ENCODE measurements at places on chromosomes 5 and 9.

GRCh38 chr5:116671211-116671736 lies 96.7 kb upstream of the SEMA6A start:
- no peak for DNase-seq

- DNase-seq: no peak
Measured at GRCh38 chr5:60362158-60362557, 337.8 kb downstream of the DEPDC1B start.

DNA sequence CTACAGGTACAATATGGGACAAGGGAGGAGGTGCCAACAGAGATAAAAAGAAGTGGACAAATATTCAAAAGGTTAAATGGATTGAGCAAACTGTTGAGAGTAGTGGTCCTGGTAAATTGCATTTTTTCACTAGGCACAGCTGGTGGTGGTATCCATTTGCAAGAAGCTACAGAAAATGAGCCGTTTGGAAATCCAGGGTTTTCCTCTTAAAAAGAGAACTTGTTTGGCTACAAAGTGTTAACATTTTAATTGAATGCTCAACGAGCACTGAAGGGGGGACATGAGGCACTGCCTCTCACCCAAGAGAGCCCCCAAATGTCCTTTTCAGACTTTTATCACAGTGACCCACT lies 491 bp upstream of the ZCCHC9 start:
- DNase-seq: no peak

- DNase-seq: no peak
Measured at GRCh38 chr5:26645659-26646058, 392.7 kb downstream of the CDH9 start.

GRCh38 chr5:66828548-66829357 lies 232.6 kb downstream of the MAST4 start:
- DNase-seq: peak; percentile 56

DNA sequence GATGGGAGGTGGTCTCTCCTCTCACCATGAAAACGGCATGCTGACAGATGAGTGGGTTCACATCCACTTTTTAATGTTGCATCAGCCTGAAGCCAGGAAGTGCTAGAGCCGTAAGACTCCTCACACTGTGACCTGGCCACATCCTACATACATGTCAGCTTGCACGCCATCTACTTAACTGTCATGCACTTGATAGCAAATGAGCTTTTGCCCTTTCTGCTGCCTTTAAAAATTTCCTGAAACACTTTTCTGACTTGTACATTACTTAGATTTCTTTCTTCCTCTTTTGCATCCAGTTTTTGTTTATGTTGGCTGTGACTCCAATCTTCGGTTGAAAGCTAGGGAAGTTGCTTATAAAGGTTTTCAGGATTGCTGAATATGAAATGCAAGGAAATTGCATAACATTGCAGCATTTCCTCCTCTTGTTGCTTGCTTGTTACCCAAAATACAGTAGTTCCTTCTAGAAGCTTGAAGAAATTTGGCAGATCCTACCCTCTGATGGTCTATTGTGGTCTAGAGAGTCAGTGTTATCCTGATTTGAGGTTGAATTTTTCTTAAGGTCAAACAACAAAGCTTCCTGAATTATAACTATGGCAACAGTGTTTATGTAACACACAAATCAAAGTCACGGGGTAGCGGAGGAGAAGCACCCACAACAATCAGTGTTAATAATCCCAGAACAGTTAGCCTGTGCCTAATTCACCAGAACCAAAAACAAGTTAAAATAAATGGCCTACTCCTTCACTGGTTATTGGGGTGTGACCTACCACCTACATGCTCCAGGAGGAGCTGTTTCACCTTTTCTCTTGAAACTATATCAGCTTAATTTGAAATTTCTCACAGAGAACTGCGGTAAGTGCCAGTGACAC lies 232.5 kb downstream of the ARHGAP26 start:
- DNase-seq: peak; percentile 40

- DNase-seq: no peak
Measured at GRCh38 chr5:40436535-40437237, 243.0 kb upstream of the PTGER4 start.

- no peak for DNase-seq
Measured at GRCh38 chr9:3138231-3139229, 294.6 kb upstream of the PUM3 start.

GRCh38 chr5:96245140-96246091 lies 187.6 kb downstream of the PCSK1 start:
- no peak for DNase-seq

GRCh38 chr5:28104080-28104479 lies 1065.7 kb upstream of the CDH9 start:
- no peak for DNase-seq

- peak; percentile 78 for DNase-seq
Measured at GRCh38 chr5:134905246-134905996, 490 bp downstream of the PCBD2 start.
